ENCODE measurements at places on chromosomes 3 and 15.

DNA sequence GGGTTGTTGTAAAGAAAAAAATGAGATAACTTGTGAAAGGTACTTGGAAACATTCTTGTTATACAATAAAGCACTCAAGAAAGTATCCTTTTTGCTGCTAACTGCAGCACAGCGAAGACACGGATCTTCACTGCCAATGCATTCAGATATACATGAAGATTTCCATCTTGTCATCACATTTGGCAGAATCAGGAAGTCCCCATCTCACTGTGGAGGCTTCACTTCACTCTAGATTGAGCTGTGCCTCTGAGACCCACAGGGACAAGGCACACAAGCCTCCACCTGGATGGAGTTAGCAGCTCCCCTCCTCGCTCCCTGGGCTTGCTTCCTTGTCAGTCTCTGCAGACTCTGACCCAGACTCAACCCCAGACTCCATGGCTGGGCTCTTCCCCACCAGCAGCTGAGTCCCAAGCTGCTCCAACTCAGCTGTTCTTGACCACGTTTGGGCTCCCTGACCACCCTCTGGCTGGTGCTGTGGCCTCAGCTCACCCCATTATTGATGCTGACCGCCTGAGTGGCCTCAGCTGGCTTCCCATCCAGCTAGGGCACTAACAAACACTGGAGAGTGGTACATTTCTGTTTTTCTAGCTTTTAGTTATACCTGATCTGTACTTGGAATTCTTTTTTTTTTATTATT, 45.4 kb upstream of the SMAD3 start:
- DNase-seq, result no peak

DNA sequence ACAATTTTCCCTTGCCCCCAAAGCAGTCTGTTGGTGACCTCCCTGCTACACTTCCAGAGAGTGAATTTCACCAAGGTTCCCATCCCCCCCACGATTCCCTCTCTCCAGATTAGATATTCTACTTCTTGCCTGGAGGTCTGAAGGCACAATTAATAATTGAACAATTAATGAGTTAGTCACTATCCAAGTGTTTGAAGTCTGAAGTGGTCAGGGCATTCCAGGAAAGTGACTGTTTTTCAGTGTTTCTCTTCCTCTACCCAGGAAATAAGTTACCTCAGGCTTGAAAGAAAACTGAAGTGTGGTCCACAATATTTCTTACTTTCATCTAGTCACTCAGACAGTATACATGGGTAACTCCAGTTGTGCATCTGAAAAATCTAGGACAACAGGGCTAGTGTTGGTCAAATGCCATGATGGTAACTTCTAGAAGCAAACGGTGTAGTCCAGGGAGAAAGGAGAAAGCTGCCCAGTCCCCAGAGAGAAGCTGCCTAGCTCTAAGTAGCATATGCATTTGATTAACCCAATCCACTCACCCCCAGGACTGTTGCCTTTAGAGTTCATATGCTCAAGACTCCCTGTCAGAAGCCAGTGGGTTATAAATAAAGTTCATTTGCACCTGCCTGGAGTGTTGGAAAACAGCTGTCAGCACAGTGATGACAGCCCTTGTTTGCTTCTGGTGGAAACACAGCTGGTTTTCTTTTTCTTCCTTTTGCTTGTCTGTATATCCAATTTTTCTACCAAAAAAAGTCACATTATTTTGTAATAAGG, 2.3 kb upstream of the TM4SF4 start:
- no peak for DNase-seq

DNA sequence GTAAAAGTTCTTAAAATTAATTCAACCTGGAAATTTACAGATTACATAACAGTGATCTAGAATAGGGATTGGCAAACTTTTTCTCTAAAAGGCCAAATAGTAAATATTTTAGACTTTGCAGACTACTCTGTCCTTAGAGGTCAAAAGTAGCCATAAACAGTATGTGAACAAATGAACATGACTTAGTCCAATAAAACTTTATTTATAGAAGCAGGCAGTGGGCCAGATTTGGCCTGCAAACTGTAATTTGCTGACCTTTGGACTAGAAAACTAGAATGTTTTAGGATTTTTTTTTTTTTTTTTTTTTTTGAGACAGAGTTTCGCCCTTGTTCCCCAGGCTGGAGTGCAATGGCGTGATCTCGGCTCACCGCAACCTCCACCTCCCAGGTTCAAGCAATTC, 12.1 kb downstream of the SENP8 start:
- no peak for DNase-seq

DNA sequence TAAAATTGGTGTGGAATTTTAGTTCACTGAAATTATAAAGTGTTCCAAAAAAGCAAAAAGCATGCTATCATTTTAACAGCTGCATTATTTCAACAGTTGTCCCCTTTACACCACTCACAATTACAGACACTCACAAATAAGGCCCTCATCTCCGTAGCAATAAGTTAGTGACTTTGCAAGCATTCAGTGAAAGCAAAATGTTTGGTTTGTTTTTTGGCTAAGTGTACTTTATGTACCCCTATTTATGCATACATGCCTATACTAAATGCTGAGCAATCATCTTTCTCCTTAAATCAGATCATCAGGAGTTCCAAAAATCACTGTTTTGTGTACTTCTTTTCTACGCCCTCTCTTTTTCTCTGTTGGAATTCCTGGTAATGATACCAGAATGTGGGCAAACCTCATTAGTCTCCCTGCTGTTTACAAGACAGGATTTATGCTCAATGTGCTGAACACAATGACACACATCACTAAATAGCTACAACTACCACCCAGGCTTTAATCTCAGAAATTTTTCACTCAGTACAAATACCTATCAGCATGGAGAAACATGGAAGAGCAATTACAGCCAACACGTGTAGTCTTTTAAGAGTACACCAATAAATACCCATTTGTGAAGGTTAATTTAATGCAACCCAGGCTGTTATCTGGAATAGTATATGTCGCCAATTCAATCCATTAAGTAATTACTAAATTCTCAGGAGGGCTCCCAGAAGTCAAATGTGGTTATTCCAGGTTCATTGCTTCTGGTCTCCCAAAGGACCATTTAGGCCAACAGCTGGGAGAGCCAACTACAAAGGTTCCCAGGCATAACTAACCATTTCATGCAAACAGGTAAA, 12.0 kb downstream of the ALDH1A2 start:
- no peak for DNase-seq

DNA sequence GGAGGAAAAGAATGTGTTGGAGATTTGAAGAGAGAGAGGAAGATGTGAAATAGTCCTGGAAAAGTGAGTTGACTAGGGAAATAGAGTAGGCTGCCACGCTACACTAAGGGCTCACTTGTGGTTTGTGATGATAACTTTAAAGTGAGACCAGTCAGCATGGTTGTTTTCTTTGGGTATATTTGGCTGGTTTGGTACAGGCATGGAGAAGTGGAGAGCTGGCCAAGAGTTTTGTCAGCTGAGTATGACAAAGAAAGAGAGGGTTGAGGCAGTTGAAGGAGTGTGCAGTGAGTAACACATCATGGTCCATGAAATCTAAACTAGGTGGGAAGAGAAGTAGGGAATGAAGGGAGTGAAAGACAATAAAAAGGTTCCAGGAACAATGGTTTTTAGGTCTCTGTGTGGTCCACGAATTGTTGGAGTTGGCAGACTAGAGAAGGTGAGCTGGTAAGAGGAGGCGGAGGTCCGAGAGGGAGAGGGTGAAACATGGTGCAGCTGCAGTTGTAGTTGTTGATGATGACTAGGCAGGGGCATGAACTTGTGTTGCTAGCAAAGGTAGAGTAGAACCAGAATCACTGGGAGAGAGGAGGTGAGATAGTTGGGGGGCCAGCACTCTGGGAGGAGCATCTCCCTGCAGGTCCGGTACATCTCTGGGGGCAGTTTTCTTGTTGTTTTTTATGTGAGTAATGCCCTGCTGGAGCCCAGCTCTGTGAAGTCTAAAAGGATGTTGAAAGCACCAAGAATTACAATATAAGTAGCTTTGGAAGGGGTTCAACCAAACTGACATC, 21.0 kb downstream of the ZNF80 start:
- peak; percentile 14 for DNase-seq

DNA sequence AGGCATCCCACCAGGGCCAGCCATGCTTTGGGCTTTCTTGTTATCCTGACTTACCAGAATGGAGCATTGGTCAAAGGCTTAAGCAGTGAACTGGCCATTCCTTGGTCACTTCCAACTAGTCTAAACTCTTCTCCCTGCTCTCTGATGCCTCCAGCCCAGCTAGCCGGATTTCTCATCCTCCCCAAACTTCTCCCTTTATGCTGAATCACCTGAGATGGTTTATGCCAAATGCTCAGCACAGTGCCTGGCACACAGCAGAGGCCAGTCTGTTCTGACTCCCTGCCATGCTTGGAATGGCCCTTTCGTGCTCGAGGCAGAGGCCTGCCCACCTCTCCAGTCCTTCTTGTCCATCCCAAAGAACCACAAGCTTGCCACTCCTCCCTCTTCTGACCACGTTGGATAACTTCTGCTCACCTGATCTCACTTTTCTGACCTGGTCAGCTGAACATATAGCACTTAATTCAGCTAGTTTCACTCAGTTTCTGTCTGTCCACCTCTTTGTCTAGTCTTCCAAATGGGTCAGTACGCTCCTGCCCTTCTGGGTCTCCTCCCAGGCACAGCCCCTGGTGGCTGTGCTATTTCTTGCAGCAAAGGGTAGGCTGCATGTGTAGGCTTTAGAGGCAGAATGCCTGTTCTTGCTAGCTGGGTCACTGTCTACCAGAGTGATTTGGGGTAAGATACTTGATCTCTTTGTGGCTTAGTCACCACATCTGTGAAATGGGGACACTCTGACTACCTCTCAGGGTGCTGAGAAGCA, 2.2 kb upstream of the RBP1 start:
- no peak for DNase-seq
